ENCODE measurements at places on chromosomes 7 and 10.

GRCh38 chr7:95916573-95917297 lies 144.4 kb downstream of the DYNC1I1 start:
- DNase-seq = peak; percentile 45

GRCh38 chr7:5638994-5639393 lies 142.5 kb downstream of the RNF216 start:
- DNase-seq = no peak

DNA sequence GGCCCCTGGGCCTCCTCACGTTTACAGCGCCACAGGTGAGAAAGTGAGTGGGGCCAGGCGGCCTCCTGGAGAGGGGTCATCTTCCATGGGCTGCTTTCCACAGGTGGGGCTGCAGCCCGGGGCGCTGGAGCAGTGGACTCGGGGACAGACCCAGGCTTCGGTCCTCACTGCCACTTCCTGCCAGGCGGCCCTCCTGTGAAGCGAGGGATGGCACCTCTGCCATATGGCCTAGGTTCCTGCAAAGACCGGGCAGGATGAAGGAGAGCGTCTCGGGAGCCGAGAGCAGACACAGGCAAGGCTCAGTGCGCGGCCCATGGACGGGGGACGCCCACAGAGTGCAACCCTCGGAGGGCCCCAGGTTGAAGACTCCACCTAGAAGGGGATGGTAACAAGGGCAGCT lies 106.8 kb downstream of the MAD1L1 start:
- no peak for DNase-seq

DNA sequence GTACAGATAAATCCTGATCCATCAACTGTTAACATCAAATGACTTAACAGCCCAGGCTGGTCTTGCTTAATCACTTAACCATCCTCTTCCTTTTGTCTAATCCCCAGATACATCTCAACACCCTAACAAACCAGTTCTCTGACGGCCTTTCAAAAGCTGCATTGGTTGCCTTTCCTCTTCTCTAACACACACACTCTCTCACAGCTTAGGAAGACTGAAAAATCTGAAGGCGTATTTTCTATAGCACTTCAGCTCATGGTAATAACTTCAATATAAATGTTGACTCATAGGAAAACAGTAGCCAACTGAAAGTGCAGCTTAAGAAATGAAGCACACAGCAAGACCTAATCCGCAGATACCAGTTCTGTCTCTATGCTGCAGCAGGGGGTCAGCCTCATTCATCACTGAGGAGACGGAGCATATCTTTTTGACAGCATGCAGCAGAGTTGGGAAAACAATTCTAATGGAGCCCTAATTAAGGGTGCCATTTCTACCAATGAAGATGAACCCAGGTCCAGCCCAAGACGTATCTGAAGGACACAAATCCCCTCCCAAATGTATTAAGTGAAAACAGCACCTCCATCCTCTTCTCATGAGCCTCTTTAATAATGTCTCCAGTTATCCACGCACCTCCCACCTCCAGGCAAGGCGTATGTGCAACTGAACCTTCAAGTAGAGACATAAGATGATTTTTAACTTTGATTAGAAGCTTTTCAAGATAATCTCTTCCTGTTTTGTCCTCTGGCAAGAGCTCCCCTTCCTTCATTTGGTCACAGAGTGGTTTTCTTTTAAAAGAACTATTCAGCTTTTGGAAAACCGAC lies 211.7 kb upstream of the NFE2L3 start:
- no peak for DNase-seq

DNA sequence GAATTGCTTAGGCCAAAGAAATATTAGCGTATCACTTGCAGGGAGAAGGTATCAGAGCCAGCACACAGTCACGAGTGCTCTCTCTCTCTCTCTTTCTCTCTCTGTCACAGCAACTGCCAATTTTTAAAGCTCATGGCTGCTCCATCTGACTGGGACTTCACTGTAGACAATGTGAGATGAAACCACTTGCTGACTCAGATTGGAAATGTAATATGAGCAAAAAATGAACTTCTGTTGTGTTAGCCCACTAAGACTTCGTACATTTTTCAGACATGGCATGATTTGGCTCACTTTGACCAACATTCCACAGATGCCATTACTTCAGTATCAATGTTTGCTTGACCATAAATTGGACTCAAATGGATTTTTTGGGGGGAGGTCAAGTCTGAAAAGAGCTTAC lies 68.1 kb downstream of the DGKB start:
- DNase-seq = no peak

DNA sequence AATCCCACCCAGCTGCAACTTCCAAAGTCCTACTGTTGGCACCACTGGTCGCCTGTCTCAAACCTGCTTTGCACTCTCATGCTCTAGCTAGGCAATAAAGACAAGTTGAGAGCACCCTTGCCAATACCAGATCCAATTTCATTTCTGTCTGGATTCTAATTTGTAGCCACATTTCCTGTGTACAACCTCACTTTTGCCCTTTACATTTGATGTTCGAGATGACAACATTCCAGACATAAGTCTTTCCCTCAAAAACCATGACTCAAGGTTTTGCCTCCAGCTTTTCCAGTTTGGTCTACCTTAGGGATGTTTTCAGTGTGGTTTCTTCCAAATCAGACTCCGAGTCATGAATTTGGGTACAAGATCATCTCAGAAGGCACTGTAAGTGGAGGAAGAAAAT lies 309.0 kb downstream of the GPAM start:
- no peak for DNase-seq
